Stimulated activated CD4-positive, alpha-beta T cell treated with anti-CD3 and anti-CD28 coated beads, Interleukin-15, amount 100 ng/mL, for 1 hour (primary cell): ENCODE measurements at places on chromosomes 5 and 9.
A peak's percentile ranks its signal among the peaks of the same experiment; 100 is the strongest.

- DNase-seq: no peak
These were observed 1.9 kb downstream of the SPARC start for GRCh38 chr5:151684690-151685361.

DNA sequence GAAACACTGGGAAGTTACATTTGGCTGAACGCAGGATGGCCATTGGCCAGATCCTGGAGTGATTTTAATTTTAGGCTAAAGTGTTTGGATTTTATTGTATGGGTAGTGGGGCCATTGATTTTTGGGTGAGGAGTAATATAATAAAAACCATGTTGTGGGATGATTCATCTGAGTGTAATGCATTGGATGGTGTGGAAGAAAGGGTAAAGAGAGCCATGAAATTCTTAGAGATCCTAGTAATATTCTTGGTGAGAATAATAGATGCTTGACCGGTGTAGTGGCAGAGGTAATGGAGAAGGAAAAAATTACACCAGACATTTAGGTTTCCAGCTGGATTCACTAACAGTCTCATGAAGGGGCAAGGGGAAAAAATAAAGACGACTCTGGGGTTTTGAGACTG lies 158.1 kb downstream of the NPR3 start:
- no peak for DNase-seq

GRCh38 chr9:123065196-123065595 lies 31.7 kb downstream of the GPR21 start:
- no peak for DNase-seq

DNA sequence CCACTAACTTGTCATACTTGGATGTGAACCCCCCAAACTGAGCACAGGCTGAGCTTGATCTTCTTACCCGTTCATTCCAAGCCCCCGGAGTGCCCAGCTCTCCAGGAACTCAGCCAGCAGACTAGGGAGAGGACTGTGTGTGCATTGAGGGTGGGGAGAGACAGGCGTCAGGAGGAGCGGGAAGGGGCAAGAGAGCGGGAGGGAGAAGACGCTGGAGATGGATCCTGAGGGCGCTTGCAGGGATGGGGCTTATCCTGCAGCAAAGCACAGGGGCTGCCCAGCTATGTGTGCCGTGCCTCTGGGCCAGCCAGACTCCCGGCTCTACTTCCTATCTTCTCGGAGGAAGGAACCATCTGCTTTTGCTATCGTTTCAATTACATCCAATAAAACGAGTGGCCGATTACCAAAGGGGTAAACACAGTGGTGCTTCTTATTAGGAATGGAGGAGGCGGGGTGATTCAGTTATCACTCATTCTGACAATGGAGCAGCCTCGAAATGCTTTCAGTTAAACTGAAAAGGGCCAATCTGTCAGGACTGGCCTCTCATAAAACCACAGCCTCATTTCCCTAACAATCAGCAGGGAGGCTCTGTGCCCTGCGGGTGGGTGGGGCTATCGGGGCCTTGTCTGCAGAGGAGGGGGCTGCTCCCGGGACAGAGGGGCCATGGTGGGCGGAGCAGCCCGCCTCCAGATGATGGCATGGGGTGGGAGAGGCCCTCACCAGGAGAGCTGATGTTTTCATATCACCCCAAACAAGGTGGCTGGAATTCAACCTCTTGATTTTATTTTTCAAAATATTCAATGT lies 168.2 kb downstream of the DAB2IP start:
- no peak for DNase-seq

- DNase-seq: no peak
These were observed 629 bp downstream of the CCNH start for GRCh38 chr5:87411973-87412629.

DNA sequence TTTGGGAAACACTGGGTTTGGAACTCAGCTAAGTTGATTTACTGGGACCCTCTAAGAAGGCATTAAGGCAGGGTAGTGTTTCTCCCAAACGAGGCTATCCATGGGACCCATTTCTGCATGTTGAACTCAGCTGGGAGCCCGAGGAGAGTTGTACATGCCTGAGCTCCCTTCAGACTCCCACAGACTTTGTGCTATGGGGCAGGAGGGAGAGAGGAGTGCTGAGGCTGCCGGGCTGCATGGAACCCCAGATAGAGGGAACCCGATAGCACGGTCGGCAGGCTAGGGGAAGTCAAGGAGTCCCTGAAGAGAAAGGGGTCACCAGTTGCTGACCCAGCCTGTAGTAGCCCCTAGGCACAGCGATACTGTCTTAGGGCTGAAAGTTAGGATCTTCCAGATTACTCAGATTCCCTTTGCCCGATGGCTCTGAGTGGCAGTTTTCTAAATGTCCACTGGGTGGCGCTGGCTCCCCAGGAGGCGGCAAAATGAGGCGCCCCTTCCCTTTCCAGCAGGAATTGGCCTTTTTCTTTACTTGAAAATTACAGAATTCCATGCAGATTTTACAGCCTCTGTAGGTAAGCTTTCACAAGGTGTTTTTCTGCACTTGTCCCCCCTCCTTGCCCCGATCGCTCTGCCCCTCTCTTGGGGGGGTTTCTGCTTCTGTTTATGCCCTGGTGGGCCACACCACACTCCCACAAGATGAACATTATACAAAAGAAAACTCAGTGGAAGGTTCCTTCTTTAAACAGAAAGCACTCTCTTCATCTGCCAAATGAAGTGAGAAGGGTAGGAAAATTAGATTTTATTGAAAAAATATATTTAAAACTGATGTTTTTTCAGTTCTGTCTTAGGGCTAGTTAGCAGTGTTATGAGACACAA lies 17.8 kb downstream of the NANS start:
- peak; percentile 56 for DNase-seq

- DNase-seq: no peak
These were observed 439.3 kb upstream of the CTNND2 start for GRCh38 chr5:12343558-12343957.

DNA sequence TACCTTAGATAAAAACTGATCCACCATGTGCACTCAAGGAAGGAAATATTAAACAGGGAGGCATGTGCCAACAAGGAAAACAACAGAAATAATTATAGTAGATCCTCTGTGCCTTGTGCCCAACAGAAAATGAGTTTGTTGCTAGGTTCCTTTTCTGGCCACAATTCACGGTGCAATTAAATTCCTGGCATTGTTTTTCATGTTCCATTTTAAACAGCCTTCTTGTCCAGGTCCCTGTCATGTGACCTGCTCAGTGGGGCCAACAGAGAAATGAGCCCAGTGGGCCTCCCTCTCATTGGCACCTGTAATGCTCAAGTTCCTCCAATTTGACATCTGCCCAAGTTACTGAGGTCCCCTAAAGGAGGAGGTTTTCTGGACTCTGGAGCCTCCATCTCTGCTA lies 56.5 kb downstream of the SPOCK1 start:
- DNase-seq: no peak

DNA sequence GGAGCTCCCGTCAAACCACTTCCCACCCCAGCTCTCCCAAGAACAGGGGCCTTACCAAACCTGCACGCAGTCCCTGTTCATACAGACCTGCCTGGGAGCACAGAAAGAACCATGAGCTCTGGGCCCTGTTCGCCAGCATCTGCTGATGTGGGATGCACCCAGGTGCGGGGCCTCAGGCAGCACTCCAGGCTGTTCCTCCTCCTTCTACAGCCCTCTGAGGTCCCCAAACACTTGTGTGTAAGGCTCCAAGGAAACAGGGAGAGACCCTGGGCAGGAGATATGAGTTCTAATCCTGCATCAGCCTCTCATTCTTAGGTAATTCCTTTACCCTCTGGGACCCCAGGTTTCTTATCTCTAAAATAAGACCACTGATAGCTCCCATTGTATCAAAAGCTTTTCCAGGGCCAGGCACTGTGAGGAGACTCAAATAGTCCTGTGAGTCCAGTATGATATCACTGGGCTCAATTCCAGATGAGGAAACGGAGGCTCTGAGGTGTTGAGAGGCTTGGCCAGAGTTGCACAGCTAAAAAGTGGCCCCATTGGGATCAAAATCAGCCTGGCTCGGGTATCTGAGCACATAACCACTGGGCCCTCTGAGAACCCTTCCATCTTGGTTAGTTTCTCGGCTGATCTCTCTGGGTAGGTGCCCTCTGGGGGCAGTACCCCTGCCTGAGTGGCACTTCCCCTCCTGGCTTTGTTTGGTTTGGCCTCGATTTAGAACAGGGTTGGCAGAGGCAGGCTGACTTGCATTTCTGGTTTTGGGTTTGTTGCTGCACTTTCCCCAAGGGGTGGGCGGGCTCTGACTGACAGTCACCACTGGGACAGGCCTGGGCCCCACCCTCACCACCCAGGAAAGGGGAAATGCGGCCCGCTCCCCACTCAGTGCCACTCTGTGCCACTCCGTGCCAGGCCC lies 116.8 kb downstream of the RGS3 start:
- DNase-seq: peak; percentile 55

- DNase-seq: no peak
These were observed 312.6 kb upstream of the KIF2A start for GRCh38 chr5:61993295-61993927.

DNA sequence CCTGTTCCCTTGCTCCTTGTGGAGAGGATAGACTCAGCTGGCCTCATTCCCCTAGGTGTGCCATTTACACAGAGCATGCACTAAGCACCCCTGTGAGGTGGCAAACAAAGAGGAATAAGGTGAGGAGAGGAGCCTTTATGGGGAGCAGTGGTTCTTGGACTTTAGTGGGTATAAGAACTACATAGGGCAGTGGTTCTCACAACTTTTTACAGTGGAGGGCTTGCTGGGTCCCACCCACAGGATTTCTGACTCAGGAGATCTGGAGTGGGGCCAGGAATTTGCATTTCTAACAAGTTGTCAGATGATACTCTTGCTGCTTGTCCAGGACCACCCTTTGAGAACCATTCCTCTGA lies 42.0 kb downstream of the CSF1R start:
- no peak for DNase-seq

GRCh38 chr9:132006677-132007370 lies 72.8 kb downstream of the MED27 start:
- no peak for DNase-seq

GRCh38 chr9:136947955-136948510 lies 3.0 kb downstream of the C8G start:
- DNase-seq: no peak

- DNase-seq: no peak
These were observed at the start of gene LURAP1L for GRCh38 chr9:12774861-12775678. LURAP1L (plus strand) TSS chr9:12775020; CDS start chr9:12775716, 696 bp downstream.

DNA sequence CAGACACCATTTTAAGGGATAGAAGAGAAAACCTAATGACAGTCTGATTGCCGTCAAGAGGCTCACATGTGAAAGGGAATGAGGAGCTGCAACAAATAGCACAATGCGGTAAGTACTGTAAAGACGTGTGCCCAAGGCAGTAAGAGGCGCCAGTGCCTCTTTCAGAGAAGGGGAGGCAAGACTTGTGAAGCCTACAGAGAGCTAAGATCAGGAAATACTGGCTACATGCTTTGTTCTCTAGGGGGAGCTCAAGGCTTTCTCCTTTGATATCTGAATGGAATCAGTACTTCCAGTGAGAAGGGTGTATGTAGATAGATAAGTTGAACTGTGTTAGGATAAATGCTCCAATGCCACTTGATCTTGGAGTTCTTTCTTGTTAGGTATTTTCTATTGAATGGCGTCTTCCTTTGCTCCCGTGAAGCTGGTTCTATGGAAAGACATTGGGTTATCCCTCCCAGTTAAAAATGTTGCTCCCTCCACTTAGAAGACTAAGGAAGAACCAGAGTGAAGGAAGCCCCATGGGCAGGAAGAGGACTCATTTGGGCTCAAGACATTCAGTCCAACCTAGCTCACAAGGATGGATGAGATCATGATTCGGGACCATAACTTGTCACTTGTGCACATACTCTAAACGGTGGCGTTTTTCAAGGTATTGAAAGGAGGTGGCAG lies 23.5 kb upstream of the ALDOB start:
- no peak for DNase-seq

- DNase-seq: peak; percentile 46
These were observed 30.0 kb upstream of the TTLL11 start for GRCh38 chr9:122122903-122123632.

GRCh38 chr5:181153814-181154213 lies 6.4 kb downstream of the OR2V2 start:
- DNase-seq: no peak

DNA sequence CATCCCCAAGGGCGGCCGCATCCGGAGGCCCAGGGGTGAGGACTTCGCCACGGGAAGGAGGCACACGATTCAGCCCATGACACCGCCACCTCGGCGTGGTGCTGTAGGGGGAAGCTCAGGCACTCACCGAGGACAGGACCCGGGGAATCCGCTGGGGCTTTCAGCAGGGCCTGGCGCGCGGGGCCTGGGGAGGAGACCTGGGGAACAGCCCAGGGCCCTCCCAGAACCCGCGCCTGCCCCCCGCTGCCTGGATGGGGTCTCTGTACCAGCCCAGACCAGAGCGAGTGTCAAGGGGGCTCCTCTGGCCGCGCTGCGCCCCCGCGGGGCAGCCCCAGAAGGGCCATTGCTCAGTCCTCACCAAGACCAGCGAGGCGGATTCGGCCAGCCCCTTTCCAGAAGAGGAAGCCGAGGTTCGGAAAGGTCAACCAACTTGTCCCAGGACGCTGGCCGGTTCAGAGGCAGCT lies 12.8 kb downstream of the COL23A1 start:
- DNase-seq: no peak

DNA sequence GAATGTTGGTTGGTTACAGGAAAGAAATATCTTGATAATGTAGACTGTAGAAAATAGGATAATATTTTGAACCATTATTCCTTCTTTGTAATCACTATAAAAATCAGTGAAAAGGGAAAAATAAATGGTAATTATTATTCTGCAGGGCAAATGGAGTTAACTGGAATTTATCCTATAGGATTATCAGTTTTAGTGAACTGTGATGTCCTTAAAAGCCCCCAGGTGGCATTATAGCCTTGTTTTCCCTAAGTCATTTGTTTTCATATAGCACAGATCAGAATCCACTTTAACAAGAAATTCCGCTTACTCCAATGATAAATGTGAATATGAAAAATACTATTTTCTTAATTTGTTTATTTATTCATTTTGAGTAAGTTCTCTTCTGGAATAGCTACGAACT lies 26.2 kb upstream of the WDR41 start:
- no peak for DNase-seq

DNA sequence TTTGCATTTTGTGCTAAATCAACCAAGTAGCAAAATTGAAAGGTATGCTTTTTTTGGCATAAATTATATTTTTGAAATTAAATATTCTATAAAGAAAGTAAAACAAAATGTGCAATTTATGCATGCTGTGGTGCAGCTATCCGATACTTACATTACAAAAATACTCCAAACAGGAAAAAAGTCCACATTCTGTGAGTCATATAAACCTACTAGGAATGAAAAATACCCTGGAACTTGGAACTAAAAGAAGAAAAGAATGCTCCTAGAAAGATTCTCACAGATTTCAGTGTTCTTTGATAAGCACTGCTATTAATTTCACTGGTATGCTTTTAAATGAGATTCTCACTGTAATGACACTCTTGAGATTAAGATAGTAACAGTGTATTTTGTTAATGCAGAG lies 92.6 kb downstream of the OSMR start:
- DNase-seq: no peak
